ENCODE measurements at places on chromosomes 7 and 10.

- DNase-seq, result no peak
Measured at GRCh38 chr10:49080965-49081364, 34.4 kb downstream of the VSTM4 start.

GRCh38 chr10:63520500-63521415 lies at the start of gene REEP3:
Gene REEP3 (plus strand): TSS chr10:63521401. CDS start chr10:63521546, 145 bp downstream.
- no peak for DNase-seq

GRCh38 chr10:100736144-100736808 lies 9.1 kb upstream of the PAX2 start:
- no peak for DNase-seq

DNA sequence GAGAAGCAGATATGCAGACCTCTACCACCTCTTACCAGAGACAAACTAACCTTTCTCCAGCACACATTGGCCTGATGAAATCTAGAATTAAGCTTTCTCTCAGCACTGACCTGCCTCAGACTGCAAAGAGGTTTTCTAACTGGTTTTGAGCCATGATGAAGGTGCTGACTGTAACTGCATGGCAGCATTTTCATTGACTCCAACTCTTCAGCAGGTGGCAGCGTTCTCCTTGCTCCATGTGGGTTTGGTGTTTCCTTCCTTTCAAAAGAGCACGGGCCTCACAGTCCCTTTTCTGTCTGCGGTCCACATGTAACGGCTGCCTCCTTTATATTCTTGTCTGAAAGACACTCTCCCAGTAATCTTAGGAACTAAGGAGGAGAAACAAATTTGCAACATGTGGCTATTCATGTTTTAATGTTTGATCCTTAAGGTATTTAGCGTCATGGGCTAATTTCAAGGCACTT lies 12.6 kb downstream of the KLLN start:
- no peak for DNase-seq

DNA sequence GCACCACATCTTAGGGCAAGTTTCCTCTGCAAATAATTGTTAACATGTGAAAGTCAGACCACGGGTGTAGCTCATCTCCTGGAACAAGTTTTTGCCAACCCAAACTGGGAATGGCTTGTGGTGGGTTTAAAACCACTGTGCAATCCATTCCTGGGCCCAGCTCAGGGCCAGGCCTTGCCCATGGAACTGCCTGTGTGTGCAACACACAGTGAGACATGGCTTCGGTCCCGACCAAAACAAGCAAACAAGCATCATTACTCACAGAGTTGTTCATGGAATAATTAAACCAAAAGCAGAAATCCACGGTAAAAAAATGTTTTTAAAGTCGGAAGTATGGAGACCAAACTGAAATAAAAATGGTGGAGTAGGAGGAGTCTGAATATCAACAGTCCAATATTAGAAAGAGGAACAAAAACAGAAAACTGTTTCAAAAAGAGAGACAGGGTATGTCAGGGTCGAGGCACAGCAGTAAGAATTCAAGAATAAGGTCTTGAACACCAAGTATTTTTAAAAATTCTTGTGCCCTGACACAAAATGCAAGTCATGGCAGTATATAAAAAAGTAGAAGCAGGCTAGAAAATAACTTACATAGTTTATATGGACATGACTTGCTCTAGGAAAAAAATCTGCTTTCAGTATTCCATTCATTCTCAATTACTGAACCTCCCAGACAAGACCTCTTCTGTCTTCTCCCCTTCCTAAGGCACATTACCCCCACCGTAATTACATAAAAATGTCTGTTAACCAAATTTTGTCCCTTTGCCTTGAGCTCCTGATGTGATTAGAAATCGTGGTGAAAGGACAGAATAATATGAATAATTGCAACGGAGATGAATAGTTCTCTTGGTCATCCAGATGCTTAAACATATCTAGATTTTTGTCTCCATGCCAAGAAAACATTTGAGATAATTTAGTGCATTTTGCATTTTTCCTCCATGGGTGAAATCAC lies 88.4 kb downstream of the FAS start:
- no peak for DNase-seq

DNA sequence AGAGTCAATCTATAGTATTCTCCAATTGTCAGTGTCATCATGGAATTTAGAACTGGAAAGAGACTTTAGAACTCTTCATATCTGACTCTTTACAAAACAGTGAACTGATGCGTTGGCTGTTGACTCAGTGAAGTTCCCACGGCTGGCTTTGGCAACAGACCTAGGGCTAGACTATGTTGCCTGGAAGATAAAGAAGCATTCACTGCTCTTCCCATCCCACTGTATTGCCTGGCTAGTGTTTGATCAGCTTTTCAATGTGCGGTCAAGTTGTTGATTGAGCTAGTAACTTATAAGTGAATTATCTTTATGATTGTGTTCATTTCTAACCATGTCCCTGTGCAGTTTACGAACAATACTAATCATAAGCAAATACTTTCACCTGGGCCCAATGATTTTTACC lies 365.7 kb upstream of the LRGUK start:
- no peak for DNase-seq

Data from NCI-H1417 treated with DMSO at 0.1 percent for 48 hours (cell line).